ENCODE measurements at places on chromosomes 13 and 19. TPM values are rescaled to one million over a fixed set of nuclear protein-coding genes. Genes with fewer than 3 reads are reported as not detected.

GRCh38 chr13:110652231-110652730 is 36.9 kb downstream of the NAXD start:
- no peak for DNase-seq
- H3K4me1 ChIP-seq: no peaks in the 10 kb centered on the region
- no peak overlapping the region for H3K27ac ChIP-seq

GRCh38 chr13:93248627-93249047 is 22.0 kb downstream of the GPC6 start:
- no peak overlapping the region for H3K27ac ChIP-seq
- no peak overlapping the region for H3K4me3 ChIP-seq
- H3K27me3 ChIP-seq: no peaks in the 10 kb centered on the region
- H3K36me3 ChIP-seq: no peaks in the 10 kb centered on the region
- no peak for DNase-seq

DNA sequence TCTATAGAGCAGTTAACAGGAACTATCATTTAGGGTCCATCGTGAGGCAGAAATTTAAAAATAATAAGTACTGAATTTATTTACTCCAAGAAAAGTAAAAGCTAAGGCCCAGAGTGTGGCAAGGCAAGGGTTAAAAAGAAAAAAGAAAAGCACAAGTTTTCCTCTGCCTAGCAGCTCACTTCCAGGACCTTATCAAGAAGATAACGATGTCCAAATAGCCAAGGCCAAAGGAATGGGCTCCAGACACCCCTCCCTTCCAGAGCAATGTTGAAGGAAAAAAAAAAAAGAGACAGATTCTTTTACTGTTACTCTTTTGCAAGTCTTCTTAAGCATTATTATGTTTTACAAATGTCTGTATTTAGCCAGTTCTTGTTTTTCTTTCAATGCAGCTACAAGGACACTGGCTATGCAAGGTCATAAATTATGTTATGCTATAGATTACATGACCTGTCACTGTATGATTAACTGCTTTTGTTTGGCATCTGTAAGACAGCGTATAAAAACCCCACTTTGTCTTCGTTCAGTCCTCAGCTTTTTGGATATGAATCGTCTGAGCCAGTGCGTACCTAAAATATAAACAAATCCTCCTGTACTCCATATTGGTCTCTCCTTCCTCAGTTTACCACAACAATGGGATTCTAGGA is 2.9 kb upstream of the ZNF700 start:
- DNase-seq: no peak
- no peak overlapping the region for H3K4me3 ChIP-seq
- H3K27me3 ChIP-seq: no peaks in the 10 kb centered on the region
- no peaks in the 10 kb centered on the region for H3K36me3 ChIP-seq

DNA sequence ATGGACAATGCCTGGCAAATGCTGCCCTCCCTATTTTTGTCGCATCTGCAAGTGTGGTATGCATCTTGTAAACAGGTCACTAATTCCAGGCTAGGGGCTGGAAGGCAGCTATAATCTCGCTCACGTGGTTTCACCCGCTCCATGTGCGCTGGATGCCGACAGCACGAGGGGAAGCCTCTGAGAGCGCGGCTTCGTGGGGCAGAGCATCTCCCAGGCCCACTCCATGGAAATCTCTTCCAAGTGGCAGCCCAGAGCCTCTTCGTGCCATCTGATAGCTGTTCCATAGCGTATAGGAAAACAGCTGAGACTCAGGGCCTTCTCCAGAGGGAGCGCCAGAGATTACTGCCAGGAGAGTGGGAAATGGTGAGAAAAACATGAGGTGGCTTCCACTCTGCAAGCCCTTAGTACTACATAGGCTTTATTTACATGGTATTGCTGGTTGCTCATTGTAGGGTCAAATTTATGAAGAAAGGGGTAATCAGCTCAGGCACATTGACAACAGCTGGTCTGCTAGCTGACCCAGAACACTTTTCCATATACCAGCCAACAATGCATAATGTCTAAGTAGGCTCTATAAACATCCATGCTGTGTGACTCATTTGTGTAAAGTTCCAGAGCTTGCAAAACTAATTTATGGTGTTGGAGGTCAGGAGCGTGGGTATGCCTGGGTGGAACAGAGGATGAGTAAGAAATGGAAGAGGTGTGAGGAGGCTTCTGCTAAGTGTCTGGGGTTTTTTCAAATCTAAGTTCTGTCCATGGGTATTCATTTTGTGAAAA is 165.2 kb downstream of the SHISA2 start:
- no peaks in the 10 kb centered on the region for H3K36me3 ChIP-seq
- no peak for DNase-seq
- no peaks in the 10 kb centered on the region for H3K27me3 ChIP-seq
- no peaks in the 10 kb centered on the region for H3K4me1 ChIP-seq
- no peak overlapping the region for H3K27ac ChIP-seq

GRCh38 chr13:33032037-33032625 is 15.9 kb downstream of the KL start:
- no peaks in the 10 kb centered on the region for H3K36me3 ChIP-seq
- no peak overlapping the region for H3K27ac ChIP-seq
- H3K4me3 ChIP-seq: no peak overlapping the region
- no peaks in the 10 kb centered on the region for H3K27me3 ChIP-seq
- no peak for DNase-seq

DNA sequence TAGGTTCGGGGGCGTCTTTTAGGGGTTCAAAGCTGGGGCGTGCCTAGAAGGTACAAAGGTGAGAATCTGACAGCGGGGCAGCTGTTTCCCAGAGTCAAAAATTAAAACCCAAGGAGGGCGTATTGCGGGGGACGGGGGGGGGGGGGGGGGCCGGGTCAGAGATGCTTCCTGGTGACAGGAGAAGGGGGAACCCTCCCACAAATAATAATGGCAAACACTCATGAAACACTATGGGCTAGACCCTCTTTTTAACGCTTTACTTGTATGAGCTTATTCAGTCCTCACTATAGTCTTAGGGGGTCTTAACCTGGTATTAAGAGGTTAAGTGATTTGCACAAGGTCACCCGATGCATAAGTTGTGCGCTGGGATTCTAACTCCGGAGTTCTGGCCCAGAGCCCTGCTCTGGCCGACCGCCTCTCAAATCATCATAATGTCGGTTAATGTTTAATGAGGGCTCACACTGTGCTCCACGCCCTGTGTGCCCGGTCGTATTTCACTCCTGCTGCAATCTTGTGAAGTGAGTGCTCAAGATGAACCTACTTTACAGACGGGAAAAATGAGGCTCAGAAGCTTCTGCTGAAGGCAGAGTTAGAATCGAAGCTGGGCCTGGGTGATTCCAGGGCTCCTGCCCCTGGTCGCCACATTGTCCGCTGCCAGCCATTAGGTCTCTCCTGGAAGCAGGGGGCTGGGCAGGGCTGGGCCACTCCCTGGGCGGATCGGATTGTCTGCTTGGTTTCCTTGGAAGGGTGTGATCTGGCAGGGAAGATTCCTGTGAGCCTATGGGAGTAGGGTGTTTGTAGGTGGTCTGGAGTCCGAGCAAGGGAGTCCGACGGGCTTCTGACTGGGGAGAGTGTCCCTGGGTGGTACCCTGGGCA is 964 bp downstream of the PAK4 start:
- H3K4me3 ChIP-seq: peak overlapping the region; percentile 90
- H3K4me1 ChIP-seq: peaks cover 80% of the 10 kb centered on the region
- peaks cover 4% of the 10 kb centered on the region for H3K27me3 ChIP-seq
- DNase-seq: no peak
- H3K36me3 ChIP-seq: no peaks in the 10 kb centered on the region

GRCh38 chr13:84730376-84730775 is 848.1 kb upstream of the SLITRK1 start:
- no peaks in the 10 kb centered on the region for H3K4me1 ChIP-seq
- no peak overlapping the region for H3K27ac ChIP-seq
- no peaks in the 10 kb centered on the region for H3K27me3 ChIP-seq
- DNase-seq: no peak
- H3K36me3 ChIP-seq: no peaks in the 10 kb centered on the region

GRCh38 chr13:70483599-70484276 is 375.5 kb upstream of the KLHL1 start:
- no peaks in the 10 kb centered on the region for H3K27me3 ChIP-seq
- no peak overlapping the region for H3K27ac ChIP-seq
- DNase-seq: no peak
- no peak overlapping the region for H3K4me3 ChIP-seq

DNA sequence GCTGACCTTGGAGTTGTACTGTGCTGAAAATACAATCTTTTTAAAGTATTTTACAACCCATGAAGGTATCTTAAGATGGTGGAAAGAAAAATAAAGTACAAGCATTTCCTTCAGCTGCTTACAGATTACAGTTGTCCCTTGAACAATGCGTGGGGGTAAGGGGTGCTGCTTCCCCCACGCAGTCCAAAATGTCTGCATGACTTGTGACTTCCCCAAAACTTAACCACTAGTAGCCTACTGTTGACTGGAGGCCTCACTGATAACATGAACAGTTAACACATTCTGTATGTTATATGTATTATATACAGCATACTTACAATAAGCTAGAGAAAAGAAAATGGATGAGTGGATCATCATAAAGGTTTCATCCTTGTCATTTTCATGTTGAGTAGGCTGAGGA is 45.3 kb upstream of the ZNF599 start:
- H3K4me1 ChIP-seq: no peaks in the 10 kb centered on the region
- no peak for DNase-seq
- no peak overlapping the region for H3K27ac ChIP-seq
- peaks cover 7% of the 10 kb centered on the region for H3K27me3 ChIP-seq
- no peaks in the 10 kb centered on the region for H3K36me3 ChIP-seq

- no peaks in the 10 kb centered on the region for H3K36me3 ChIP-seq
- no peaks in the 10 kb centered on the region for H3K27me3 ChIP-seq
- no peak for DNase-seq
- no peak overlapping the region for H3K27ac ChIP-seq
- no peaks in the 10 kb centered on the region for H3K4me1 ChIP-seq
- no peak overlapping the region for H3K4me3 ChIP-seq
Measured at GRCh38 chr13:75645141-75645540, 9.0 kb downstream of the LMO7 start.

DNA sequence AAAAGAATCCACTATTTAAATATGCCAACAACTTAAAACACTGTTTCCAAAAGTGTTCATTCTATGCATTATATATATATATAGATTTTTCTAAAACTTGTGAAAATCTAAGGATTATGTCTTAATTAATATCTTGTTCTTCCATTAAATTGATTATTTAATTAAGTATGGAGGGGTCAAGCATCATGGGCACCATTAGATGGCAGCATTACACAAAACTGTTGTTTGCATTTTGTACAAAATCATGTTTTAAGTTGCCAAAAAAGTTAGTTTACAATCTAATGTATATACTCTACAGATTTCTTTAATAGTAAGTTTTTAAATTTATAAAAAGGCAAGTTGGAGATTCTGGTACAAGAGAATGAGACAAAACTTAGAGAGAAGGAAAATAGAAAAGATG is 213.2 kb upstream of the EDNRB start:
- H3K36me3 ChIP-seq: no peaks in the 10 kb centered on the region
- H3K27me3 ChIP-seq: no peaks in the 10 kb centered on the region
- DNase-seq: no peak
- H3K4me3 ChIP-seq: no peak overlapping the region
- H3K4me1 ChIP-seq: no peaks in the 10 kb centered on the region
- H3K27ac ChIP-seq: no peak overlapping the region

GRCh38 chr13:36817996-36818803 is 822 bp upstream of the RFXAP start:
- DNase-seq: no peak
- no peaks in the 10 kb centered on the region for H3K36me3 ChIP-seq
- H3K27ac ChIP-seq: peak overlapping the region; percentile 83
- H3K27me3 ChIP-seq: no peaks in the 10 kb centered on the region

- DNase-seq: no peak
- H3K27me3 ChIP-seq: no peaks in the 10 kb centered on the region
- no peaks in the 10 kb centered on the region for H3K36me3 ChIP-seq
Measured at GRCh38 chr13:64457976-64458375, 2772.2 kb downstream of the PCDH9 start.

GRCh38 chr19:40596608-40597328 is 4.4 kb upstream of the LTBP4 start:
- peaks cover 14% of the 10 kb centered on the region for H3K27me3 ChIP-seq
- peaks cover 54% of the 10 kb centered on the region for H3K4me1 ChIP-seq
- H3K36me3 ChIP-seq: no peaks in the 10 kb centered on the region
- peak overlapping the region; percentile 40 for H3K4me3 ChIP-seq

DNA sequence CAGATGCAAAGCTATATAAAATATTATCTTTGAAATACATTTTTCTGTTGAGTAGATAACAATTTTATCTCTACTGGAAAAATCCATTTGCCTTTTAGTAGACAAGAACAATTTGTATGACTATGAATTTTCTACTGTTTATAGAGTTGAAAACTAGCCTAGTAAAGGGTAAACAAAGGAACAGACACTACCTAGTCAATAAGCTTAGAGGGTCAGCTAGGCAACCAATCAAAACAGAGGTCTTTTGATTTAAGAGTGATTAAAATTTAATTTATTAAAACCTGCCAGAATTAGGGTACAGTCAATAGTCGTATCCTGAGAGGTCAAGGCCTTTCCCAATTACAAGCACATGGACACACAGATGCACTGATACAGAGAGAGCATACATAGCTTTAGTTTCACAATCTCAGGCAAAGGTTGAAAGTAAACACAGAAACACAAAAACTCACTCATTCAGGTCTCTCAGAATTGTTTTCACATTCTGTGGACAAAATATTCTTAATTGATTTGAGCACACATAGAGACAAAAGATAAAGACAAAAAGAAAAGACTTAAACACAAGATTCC is 24.5 kb upstream of the GPC6 start:
- H3K36me3 ChIP-seq: no peaks in the 10 kb centered on the region
- H3K27me3 ChIP-seq: no peaks in the 10 kb centered on the region
- H3K27ac ChIP-seq: no peak overlapping the region
- DNase-seq: no peak

DNA sequence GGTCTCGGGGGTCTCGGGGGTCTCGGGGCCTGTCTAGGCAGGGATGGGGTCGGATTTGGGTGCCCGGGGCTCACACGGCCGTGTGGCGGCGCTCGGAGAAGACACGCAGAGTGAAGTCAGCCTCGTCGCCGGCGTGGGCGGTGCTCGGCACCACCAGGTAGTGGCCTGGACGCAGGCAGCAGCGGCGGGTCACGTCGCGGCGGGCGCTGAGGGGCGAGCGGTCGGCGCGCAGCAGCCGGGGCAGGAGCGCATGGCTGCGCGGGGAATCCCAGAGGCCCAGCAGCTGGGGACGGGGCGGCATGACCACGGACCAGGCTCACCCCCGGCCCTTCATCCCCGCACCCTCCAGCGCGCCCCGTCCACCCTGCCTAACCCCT is 8.2 kb downstream of the CAPN12 start:
- H3K4me3 ChIP-seq: peak overlapping the region; percentile 41
- peaks cover 15% of the 10 kb centered on the region for H3K36me3 ChIP-seq
- DNase-seq: no peak
- peaks cover 54% of the 10 kb centered on the region for H3K4me1 ChIP-seq

GRCh38 chr19:19262190-19263057 is 10.7 kb downstream of the TM6SF2 start:
- peaks cover 8% of the 10 kb centered on the region for H3K4me1 ChIP-seq
- peaks cover 24% of the 10 kb centered on the region for H3K27me3 ChIP-seq
- DNase-seq: no peak
- H3K4me3 ChIP-seq: no peak overlapping the region

- H3K27ac ChIP-seq: no peak overlapping the region
- DNase-seq: no peak
- H3K4me1 ChIP-seq: peaks cover 38% of the 10 kb centered on the region
- peaks cover 29% of the 10 kb centered on the region for H3K27me3 ChIP-seq
- H3K4me3 ChIP-seq: peak overlapping the region; percentile 34
Measured at GRCh38 chr19:54430306-54431254, 15.3 kb downstream of the TTYH1 start.

The ATP5F1D gene
- total RNA-seq: 99.3 TPM

The ZNF575 gene
- total RNA-seq: 0.80 TPM

The CCDC124 gene
- total RNA-seq: 55.6 TPM

The A1BG gene
- total RNA-seq: 12.1 TPM
